Central memory CD4-positive, alpha-beta T cell (primary cell): ENCODE measurements at places on chromosomes 2 and 18.

DNA sequence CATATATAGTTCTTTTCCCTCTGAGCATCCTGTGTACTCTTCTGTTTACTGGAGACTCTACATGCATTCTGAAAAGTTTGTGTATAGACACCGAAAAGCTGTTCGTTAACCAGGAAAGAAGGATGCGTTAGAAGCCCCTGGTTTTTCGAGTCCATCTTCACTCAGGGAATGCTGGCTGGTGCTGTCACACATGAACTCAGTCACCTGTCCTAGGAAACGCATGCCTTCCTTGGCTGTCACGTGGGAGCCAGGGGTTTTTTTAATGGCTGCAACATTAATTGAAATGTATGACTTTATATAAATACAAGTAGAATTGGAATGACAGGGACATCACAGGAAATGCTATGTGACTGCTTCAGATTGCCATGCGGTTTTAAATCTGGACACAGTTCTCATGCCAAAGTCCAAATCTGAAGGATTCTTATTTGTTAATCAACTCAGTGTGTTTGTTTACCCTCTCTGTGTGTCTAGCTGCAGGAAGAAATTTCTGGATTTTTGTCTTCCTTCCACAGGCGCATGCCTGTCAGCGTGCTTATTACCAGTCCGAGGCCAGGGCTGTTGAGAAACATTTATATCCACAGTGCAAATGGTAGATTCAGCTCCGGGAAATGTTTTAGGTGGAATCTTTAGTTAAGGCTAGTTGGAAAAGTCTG, 2.6 kb downstream of the RAMP1 start:
- DNase-seq: no peak

DNA sequence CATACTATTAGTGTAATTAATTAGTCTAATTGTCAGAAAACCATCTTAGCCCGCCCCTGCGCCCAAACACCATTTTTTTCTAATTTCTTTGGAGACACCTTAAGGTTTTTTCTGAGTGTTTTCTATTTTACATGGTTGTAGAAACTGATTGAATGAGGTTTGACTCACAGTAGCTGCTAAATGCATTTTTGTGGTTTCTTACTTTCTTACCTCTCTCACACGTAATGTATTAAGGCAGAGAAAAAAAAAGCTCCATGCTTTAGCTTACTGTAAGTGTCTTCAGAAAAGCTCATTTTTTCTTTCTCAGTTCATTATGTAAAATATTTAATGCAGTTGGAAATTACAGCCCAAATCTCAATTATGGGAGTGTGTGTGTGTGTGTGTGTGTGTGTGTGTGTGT, 548.5 kb upstream of the LRRTM4 start:
- DNase-seq: no peak

DNA sequence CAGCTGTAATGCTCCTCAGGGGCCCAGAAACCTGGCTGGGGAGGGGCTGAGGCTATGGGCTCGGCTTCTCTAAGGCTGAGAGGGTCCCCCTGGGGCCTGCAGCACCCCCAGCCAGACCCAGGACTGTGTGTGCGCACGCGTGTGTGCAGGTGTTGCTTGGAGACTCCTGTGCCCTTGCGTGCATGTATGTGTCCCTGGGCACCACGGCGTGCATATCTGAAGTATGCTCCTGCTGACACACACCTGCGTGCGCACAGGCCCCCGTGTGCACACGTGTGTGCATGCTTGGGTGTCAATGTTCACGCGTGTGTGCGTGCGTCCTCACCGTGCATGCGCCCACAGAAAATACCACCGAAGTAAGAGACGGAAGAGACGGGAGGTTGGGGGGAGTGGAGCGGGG, 14.9 kb upstream of the ECEL1 start:
- peak; percentile 31 for DNase-seq

GRCh38 chr18:35051641-35052377, 10.6 kb downstream of the MAPRE2 start:
- DNase-seq: no peak

DNA sequence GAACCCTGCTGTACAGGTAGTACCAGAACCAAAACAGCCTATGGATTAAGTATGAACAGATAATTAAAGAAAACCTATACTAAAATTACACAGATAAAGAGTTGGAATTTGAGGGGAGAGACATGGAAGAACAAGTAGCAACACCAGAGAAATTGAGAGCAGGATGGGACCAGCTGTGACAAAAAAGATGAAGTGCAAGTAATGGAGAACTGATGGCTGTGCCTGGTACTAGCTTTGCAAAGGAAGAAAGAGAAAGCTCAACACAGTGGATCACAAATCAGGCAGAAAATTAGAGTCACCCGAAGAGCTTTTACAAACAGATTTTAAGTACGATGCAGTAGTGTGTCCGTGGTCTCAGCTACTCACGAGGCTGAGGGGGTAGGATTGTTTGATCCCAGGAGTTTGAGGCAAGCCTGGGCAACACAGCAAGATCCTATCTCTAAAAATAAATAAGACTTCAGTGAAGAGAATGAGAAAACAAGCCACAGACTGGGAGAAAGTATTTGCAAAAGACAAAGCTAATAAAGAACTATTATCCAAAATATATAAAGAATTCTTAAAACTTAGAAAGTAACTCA, 46.5 kb downstream of the CUL3 start:
- DNase-seq: no peak

DNA sequence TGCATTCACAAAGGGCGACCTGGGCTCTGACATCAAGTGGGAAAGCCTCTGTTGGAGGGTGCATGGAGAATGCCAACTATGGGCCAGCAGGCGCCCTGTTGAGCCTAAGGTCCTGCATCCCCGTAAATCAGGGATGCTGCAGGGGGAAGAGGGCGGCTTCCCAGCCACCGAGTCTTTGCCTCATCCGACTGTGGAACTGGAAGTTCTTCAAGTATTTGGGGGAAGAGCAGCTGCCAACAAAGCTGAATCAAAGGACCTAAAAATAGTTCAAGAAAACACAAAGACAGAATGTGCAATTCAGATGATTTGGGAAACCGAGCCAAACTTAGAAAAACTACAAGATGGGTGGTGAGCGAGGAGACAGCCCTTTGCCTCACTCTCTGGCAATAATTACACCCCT, 281.1 kb upstream of the MGAT5 start:
- no peak for DNase-seq

- no peak for DNase-seq
Measured at GRCh38 chr2:174591740-174592139, 5.9 kb downstream of the WIPF1 start.

GRCh38 chr2:233410196-233410760, 56.0 kb downstream of the DGKD start:
- no peak for DNase-seq
